ENCODE measurements at places on chromosomes 12 and 14.
A peak's percentile ranks its signal among the peaks of the same experiment; 100 is the strongest.

GRCh38 chr14:39673270-39673711, 241.1 kb upstream of the FBXO33 start:
- no peak for DNase-seq

- no peak for DNase-seq
Measured at GRCh38 chr12:68876461-68876860, 56.5 kb downstream of the CPM start.

DNA sequence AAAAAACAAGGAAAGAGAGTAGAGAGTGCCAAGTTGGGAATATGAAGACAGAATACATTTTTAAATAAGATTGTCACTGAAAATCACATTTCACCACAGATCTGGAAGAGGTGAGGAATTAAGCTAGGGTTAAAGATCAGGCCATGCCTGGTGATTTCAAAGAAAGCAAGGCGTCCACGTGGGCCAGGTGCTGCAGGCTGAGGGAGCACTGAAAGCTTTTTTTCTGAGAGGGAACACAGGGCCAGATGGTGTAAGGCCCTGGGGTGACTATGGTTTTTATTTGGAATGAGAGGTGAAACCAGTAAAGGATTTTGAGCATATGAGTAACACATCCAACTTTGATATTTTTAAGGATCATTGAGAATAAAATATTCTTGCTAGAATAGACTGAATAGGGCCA, 20.9 kb downstream of the SYT1 start:
- DNase-seq, result no peak

DNA sequence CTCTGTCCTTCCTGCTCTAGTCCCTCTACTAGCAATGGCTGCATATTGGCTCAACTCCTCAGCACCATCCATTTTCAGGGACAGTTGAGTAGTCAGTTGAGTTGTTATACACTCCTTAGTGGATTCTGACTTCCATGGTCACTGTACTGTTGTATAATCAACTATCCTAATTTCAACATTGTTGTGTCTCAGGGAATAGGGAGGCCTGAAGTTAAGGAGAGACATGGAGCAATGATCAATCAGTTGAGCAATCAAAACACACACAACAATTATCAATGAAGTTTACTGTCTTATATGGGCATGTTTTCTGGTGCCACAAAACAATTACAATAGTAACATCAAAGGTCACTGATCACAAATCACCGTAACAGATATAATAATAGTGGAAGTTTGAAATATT, 255.9 kb downstream of the KCNC2 start:
- DNase-seq, result no peak

GRCh38 chr14:103861413-103862392, 14.3 kb upstream of the PPP1R13B start:
- no peak for DNase-seq

DNA sequence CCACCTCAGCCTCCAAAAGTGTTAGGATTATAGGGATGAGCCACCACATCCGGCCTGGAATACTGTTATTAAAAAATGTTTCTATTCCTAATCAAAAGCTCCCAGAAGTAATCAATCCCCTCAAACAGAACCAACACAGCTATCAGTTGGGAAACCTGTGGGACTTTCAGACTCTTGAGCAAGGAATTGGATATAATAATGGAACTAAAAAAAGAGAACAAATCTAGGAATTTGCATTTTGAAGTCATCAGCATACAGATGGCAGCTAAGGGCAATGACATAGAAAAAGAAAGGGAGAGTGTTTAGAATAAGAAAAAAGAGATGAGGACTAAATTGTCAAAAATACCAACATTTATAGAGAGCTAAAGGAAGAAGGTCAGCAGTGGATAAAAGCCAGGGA, 54.7 kb upstream of the AMN1 start:
- DNase-seq, result no peak

- no peak for DNase-seq
Measured at GRCh38 chr12:52055731-52056711, 4.8 kb downstream of the NR4A1 start.

- no peak for DNase-seq
Measured at GRCh38 chr14:75911883-75912282, 69.9 kb downstream of the TGFB3 start.

GRCh38 chr14:39218171-39218769, 15.4 kb upstream of the MIA2 start:
- no peak for DNase-seq

- DNase-seq, result no peak
Measured at GRCh38 chr12:103373088-103373523, 122.7 kb downstream of the C12orf42 start.

GRCh38 chr12:3049611-3050249, 27.4 kb upstream of the TSPAN9 start:
- peak; percentile 5 for DNase-seq

DNA sequence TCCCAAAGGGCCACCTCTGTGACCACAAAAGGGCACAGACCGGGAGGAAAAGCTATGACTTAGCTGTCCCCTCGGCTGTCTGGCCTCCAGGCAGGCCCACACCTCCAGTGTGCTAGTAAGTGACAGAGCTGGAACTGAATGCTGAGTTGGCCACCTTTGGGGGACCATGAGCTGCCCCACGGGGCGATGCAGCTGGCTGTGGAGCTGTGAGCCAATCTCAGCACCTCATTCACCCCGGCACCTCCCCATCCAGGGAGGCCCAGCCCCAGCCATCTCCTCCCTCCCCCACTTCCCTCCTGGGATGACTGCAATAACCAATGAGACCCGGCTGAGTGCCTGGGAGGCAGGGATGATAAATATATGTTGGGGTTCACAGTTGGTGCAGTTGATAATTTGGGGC, 12.2 kb upstream of the TESC start:
- no peak for DNase-seq

DNA sequence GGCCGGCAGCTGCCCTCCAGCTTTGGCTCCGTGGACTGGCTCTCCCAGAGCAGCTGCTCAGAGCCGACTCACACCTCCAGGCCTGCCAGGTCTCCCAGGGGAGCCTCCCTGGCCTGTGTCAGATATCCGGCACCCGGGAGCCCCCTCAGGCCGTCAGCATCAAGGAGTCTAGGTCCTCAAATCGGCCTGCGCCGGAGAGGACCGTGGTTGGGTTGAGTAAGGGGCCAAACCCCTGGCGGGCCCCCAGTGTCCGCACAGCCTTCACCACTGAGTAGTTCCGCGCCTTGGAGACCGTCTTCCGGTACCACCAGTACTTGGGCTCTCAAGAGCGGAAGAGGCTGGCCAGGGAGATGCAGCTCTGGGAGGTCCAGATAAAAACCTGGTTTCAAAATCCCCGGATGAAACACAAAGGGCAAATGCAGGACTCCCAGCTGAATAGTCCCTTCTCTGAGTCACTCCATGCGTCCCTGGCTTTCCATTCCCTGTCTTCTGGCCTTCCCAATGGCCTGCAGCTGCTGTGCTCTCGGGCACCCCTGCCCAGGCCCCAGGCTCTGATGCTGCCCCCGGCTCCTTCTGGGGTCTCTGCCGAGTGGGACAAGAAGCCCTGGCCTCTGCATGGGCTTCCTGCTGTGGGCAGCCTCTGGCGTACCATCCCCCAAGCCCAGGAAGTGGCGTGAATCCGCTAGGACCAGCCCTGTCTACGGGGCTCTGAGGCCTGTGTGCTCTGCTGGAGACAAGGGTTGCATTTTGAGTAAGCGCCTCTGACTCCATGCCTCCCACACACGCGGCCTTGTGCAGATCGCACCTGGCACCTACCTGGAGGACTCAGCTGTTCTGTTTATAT, 245.1 kb upstream of the ATXN7L3B start:
- DNase-seq, result no peak

DNA sequence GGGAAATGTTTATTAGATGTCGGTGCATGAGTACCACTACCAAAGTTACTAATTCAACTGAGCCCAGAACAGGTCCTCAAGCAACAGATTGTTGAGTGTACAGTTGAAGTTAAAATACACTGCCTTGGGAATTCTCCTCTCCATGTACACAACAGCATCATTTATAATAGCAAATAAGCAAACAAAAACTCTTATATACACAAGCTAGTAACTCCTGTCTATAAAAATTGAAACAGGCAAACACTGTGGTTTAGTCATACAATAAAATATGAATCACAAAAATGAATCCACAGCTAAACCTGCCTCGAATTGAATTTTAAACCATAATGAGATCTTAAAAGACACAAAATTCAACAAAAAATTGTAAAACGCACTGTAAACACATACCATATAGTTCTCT, 681.1 kb downstream of the C12orf50 start:
- DNase-seq, result no peak

DNA sequence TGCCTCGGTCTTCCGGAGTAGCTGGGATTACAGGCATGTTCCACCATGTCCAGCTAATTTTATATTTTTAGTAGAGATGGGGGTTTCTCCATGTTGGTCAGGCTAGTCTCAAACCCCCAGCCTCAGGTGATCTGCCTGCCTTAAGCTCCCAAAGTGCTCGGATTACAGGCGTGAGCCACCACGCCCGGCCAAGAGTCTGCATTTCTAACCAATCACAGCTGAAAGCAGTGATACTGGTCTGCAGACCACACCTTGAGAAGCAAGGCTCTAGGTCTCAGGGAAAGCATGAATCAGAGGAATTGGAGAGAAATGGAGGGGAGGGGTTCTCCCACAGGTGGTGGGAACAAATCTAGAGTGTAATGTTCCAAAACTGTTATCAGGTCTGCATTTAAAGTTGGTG, 55.2 kb upstream of the TMEM263 start:
- no peak for DNase-seq

DNA sequence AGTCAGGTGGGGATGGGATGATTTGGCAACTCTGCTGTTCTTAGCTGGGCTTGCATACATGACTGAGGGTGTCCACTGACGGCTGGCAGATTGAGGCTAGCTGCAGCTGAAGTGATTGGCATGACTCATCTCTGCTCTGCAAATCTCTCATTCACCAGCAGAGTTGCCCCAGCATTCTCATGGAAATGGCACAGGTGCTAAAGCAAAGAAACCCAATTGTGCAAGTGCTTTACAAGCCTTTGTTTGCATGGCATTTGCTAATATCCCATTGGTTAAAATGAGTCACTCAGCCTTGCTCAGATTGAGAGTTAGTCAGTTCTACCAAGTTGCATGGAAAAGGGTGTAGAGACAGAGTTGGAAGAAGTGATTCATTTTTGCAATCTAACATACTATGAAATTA, 389.7 kb upstream of the FAR2 start:
- no peak for DNase-seq

GRCh38 chr12:116093915-116094314, 183.6 kb downstream of the MED13L start:
- no peak for DNase-seq

DNA sequence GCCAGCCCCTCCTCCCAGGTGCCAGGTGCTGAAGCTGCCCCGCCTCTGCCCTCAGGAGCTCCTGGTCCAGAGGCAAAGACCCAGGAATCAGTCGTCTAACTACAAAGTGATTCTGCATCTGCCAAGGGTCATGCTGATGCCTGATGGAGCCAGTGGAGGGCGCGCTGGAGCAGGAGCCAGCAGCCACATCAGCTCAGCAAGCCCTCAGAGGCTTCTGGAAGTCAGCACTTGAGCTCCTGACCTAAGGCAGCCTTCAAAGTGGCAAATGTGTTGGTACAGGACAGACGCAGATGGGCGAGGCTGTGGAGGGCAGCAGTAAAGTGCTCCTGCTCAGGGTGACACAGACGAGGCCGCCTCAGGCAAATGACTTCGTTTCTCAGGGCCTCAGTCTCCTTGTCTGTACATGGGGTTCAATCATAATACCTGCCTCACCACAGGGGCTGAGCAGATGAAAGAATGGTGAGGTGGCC, 10.9 kb downstream of the C12orf43 start:
- peak; percentile 43 for DNase-seq

DNA sequence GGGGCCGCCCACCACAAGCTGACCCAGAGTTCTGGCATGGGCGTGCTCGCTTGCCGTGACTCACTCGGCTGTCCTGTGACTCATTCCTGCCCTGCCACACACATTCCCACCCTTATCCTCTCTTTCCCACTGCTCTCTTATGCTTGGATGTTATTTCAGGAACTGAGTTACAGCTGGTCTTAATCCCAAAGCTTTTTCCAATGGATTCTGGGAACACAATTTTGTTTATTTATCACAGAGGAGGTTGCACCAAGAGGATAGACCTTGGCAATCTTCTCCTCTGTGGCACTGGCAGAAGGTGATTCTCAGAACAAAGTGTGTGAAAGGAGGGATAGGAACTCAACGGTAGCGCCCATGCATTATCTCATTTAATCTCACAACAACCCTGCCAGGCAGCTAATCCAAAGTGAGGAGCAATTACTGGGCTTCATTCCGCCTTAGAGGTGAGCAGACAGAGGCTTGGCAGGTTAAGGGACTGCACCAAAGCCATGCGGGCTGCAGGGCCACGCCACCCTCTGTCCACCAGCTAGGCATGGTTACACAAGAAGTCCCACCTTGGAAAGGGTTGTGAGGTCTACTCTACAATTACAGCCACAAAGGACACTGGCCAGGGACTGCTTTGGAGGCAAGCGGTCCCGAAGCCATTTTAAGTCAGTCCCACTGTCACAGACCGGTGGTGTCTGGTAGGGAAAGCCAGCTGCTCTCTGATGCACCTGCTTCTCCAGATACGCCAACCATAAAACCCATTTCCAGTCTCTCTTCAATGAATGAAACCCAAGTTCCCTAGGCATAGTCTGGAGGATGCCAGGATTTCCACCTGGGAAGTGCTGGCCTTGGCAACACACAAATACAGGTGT, 32.9 kb downstream of the SYNE3 start:
- DNase-seq, result no peak

GRCh38 chr14:38209572-38210557, 2.2 kb downstream of the SSTR1 start:
- DNase-seq, result no peak

DNA sequence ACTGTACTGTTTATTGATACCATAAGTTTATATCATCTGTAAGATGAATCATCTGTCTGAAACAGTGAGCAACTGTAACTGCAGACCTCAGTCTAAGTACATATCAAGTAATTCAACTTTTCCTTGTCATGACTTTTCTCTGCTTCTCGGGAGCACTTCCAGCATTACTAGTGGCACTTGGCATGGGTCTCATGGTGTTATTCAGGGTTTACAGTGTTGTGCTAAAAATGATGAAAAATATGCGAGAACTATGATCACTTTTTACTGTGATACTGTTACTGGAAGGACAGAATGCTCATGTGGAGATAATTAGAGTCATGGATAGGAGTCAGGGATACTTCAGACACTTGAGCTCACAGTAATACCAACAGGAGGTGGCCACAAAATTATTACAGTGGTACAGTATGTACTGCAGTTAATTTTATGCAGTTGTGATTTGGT, 8.3 kb downstream of the KTN1 start:
- DNase-seq, result no peak

- DNase-seq, result no peak
Measured at GRCh38 chr14:90866833-90867232, 50.6 kb upstream of the TTC7B start.

- no peak for DNase-seq
Measured at GRCh38 chr14:90700933-90701776, 115.1 kb downstream of the TTC7B start.

GRCh38 chr12:81005606-81006005, 67.9 kb upstream of the LIN7A start:
- DNase-seq, result no peak
